ENCODE measurements at places on chromosomes 3 and 15.

GRCh38 chr3:119582178-119582577, 2.9 kb downstream of the ADPRH start:
- no peak for DNase-seq

DNA sequence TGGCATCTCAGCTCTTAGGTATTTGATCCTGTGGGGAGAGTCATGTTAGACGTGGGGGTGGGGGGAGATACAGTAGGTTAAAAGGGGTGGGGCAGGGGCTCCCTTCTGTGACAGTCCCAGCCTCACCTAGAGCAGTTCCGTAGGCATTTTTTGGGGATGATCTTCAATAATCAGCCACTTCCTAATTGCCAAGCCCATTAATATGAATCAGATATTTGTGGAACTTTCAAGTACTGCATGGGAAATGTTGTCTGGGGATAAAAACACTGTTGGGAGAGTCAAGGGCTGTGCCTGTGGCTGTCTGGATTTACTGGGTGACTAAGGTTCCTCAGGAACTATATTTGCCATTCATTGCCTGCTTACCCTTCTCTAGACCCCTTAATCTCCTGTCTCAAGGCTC, 9.5 kb downstream of the C3orf52 start:
- no peak for DNase-seq

GRCh38 chr3:155712008-155712407, 32.9 kb downstream of the PLCH1 start:
- no peak for DNase-seq

DNA sequence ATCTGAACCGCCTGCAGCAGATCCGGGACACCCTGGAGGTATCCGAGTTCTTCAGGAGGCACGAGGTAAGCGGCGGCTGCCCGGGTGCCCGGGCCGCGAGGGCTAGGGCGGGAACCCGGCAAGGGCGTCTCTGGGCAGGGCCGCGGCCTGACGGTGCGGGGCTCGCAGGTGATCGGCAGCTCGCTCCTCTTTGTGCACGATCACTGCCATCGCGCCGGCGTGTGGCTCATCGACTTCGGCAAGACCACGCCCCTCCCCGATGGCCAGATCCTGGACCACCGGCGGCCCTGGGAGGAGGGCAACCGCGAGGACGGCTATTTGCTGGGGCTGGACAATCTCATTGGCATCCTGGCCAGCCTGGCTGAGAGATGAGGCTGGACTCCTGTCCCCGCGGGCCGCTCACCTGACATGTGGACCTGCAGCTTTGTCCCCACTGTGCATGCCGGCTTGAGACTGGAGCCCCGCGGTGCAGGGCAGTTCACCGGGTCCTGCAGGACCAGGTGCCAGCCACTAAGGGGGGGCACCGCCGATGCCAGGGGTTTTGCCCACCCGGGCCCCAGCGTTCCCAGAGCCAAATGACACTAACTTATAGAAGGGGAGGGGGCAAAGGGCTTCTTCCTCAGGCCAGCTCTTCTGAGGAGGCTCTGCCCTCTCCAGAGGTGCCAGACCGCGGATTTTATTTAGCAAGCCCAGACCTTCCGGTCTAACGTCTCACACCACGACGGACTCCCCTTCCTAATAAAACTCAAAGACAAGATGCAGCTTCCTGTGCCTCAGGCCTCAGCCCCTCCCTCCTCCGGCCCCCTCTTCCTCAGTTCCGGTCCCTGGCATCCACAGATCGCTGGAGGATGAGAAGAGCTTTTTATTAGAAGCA, 9.4 kb downstream of the ITPKA start:
- DNase-seq: no peak

DNA sequence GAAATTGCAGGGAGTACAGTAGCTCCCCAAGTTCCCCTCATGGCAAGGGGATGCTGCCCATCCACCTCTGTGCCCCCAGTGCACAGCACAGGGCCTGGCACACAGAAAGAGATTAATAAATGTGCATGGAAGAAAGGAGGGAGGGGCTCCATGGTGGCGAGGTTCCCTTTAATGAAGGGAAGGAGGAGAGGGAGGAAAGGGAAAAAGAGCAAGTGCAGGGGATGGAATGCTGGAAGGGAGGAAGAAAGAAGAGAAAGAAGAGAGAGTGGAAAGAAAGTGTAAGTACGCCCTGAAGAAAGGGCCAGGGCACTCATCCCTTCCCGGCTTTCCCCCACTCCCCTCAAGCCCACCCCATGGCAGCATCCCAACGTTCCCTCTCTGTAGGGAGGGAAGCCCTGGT, 1.5 kb upstream of the VIPR1 start:
- no peak for DNase-seq

DNA sequence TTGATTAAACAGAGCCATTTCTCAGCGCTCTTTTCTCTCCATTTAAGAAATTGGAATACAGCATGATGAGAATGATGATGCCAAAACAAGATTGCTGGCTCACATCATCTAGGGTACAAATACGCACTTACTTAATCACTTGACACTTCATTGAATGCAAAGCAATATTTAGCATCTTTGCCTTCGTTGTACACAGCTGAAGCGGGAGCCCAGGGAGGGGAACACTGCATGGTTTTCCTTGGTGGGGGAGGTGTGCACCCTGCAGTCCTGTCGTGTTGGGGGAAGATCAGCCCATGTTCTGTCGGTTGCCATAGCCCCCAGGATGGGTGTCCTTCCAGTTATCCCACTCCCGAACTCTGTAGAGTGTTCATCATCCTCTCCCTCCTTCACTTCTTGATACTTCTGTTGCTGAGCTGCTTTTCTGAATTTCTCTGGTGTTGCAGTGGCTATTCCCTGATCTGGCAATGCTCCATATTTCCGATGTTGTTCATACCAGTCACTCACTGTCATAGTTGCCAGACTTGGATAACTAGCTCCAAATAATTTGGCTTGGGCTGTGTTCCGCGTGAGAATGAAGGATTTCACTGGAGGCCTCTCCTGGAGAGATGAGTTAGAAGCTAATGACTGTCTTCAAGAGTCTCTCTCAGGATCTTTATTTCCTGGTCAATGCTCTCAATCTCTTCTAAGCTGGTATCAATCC, 50.1 kb upstream of the DYNC1LI1 start:
- no peak for DNase-seq

GRCh38 chr3:136189859-136190617, 6.1 kb downstream of the MSL2 start:
- no peak for DNase-seq

- no peak for DNase-seq
These were observed 138.3 kb downstream of the CCNL1 start for GRCh38 chr3:157021679-157022078.

DNA sequence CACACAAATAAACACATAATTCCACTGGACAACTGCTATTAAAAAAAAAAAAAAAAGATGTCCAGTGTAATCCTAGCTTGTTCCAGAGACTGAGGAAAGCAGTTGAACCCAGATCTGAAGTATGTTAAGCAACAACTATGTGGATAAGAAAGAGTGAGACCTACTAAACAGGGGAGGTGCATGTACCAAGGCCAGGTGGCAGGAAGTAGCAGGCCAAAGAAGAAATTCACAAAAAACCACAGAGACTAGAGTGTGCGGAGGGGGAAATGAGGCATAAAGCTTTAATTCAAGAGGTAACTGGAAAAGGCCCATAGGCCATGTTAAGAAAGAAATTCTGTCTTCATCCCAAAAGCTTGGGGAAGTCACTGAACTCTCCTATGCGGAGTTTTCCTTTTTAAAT, 490.0 kb downstream of the NAALADL2 start:
- no peak for DNase-seq
